ENCODE measurements at places on chromosomes 7 and 10.

DNA sequence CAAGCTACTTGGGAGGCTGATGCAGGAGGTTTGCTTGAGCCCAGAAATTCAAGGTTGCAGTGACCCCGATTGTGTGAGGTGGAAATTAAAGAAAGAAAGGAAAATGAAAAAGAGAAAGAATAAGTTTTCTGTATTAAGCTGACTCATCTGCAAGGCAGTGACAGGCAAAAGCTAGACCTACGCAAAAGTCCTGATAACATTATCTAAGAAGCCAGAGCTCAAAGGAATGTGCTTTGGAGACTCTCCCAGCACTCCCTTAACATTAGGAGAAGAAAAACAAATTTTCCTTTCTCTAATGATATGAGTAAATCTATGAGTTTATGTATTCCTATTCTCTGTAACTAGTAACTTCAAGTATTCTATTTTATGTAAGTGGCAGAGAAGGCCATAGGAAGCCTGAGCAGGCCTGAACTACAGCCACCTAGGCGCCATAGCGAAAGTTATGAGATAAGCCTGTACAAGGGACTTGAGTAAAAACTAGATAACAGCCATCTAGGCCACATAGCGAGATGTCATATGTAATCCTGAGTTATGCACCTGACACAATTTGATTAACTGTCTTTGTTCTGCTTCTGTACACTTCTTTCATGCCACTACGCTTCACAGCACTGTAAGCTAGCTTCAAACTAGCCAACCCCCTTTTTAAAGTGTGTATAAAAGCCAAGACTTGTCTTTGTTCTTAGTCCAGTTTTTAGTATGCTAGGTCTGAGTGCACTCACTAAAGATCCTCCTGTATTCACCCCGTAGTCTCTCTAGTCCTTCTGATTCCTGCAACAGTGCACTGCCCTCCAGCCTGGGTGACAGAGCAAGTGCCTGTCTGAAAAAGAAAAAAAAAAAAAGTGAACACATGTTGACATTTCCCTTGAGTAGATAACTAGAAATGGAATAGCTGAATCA is 9.4 kb upstream of the ZWINT start:
- no peak for DNase-seq

DNA sequence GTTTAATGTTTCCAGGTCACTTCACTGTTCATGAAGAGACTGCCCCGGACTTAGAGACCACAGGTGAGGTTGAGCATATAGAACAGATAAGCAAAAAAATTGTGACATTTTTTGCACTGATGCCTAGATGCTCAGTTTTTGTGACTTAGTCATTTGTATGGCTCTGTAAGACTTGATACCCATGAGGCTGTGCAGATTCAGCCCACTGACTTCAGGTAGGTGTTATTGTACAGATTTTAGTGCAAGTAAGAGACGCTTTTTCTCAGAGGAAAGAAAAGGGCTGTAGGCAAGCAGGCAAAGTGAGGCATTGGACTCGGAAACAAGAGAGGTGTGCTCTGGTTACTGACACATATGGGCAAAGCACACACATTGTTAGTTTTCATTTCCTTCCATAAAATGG is 820.1 kb upstream of the SORCS1 start:
- no peak for DNase-seq

- no peak for DNase-seq
Measured at GRCh38 chr10:131736321-131736980, 164.4 kb upstream of the PPP2R2D start.

GRCh38 chr10:33655921-33656320 is 321.5 kb upstream of the NRP1 start:
- DNase-seq = no peak

DNA sequence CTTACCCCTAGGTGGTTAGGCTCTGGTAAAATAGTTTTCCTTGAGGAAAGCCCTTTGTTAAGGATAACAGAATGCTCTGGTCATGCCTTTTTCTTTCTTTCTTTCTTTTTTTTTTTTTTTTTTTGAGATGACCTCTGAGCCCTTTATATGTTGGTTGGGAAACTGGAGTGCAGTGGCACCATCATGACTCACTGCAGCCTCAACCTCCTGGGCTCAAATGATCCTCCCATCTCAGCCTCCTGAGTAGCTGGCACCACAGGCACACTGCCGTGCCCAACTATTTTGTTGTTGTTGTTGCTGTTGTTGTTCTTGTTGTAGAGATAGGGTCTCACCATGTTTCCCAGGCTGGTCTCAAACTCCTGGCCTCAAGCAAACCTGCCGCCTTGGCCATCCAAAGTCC is 27.4 kb downstream of the NACAD start:
- no peak for DNase-seq

DNA sequence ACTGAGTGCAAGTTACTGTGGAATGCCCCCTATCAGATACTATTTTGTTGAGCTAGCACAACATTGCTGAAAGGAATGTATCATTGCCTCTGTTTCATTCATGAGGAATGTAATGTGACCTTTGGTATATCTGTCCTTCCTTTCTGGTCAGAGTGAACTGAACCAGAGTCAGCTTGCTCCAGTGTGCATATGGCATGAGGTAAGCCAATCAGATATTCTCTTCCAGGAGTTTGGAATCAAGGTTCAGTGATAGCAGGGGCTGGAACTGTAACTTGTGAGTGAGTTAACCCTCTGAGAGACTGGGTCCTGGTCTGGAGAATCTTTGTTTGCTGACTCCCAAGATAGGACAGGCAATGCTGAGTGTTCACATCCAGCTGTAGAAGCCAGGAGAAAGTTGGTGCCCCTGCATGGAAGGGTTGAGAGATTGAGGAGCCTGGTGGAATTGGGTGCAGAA is 45.3 kb upstream of the OSBPL3 start:
- DNase-seq = no peak

GRCh38 chr10:71819441-71819861 is 31.6 kb downstream of the PSAP start:
- no peak for DNase-seq

- DNase-seq = no peak
Measured at GRCh38 chr10:60534761-60535389, 145.2 kb upstream of the ANK3 start.

- DNase-seq = no peak
Measured at GRCh38 chr10:84353052-84353803, 24.8 kb downstream of the CCSER2 start.

GRCh38 chr7:159068488-159068811 is 76.2 kb downstream of the VIPR2 start:
- no peak for DNase-seq

- DNase-seq = no peak
Measured at GRCh38 chr10:72068126-72068765, 20.1 kb downstream of the SPOCK2 start.

GRCh38 chr7:68800316-68800715 is 798.0 kb upstream of the AUTS2 start:
- no peak for DNase-seq

DNA sequence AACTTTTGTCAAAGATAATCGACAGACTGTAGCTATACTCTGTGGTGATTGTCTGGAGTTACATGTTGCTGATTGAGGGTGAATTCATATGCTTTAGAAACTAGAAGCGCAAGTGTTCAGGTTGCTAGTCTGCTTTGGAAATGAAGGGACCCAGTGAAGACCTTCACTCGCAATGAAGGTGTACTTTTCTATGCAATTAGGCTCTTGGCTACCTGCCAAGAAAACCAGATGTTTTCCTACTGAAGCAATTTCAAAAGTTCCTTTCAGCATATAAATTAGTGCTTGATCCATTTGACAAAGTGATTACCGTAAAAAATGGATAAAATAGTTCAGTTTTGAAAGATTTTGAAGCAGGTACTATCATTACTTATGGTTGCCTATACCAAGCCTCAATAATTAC is 10.0 kb upstream of the STK31 start:
- DNase-seq = no peak

DNA sequence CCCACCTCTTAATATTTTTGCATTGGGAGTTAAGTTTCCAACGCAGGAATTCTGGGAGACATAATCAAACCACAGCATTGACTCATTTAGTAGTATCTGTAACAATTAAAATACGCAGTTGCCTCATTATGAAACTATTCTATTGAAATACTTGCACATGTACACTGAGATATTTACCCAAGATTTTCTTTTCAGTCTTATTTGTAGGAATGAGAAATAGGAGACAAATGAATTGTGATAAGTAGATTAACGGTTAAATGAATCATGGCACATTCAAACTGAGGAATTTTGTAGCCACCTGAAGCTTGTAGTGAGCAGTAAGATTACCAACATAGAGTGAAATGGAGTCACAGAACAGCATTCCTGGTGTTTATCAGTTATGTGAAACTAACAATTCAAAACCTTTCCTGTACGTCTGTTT is 18.1 kb downstream of the RP9 start:
- DNase-seq = no peak

DNA sequence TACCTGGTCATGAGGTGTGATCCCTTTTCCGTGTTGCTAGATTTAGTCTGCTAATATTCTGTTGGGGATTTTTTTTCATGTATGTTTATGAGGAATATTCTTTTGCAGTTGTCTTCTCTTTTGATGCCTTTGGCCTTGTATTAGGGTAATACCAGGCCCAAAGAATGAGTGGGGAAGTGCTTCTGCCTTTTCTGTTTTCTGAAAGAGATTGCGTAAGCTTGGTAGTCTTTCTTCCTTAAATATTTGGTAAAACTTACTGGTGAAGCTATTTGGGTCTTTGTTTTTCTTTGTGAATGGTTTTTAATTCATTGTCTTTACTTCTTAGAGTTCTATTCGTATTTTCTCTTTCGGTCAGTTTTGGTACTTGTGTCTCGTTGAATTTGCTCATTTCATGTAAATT is 51.1 kb downstream of the SHH start:
- DNase-seq = no peak

GRCh38 chr7:135262623-135263320 is 29.1 kb downstream of the STRA8 start:
- DNase-seq = no peak

DNA sequence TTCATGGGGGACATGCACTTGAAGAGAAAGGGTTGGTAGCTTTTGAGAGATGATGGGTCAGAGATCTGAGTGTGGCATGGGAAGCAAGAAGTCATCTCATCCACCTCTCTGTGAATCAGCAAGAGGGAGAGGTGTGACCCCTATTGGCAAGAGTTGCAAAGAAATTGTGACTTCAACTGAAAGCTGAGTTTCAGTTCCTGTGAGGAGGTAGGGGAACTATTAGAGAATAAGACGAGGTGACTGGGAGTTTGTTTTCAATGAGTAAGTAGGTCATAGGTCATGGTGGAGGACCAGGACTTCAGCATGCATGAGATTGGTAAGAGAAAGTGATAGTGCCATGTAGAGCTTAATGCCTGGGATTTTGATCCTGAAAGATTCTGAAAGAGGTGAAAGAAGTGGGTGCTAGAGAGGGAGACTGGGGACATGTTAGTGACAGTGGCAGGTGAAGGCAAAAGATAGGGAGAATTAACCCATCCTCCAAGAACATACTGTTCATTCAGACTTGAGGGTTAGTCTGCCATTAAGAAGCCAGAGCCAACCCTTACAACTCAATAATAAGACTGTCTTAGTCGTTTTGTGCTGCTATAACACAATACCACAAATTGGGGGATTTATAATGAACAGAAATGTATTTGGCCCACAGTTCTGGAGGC is 75.5 kb upstream of the CAPZA2 start:
- DNase-seq = no peak

- no peak for DNase-seq
Measured at GRCh38 chr7:42170724-42171123, 66.3 kb downstream of the GLI3 start.

DNA sequence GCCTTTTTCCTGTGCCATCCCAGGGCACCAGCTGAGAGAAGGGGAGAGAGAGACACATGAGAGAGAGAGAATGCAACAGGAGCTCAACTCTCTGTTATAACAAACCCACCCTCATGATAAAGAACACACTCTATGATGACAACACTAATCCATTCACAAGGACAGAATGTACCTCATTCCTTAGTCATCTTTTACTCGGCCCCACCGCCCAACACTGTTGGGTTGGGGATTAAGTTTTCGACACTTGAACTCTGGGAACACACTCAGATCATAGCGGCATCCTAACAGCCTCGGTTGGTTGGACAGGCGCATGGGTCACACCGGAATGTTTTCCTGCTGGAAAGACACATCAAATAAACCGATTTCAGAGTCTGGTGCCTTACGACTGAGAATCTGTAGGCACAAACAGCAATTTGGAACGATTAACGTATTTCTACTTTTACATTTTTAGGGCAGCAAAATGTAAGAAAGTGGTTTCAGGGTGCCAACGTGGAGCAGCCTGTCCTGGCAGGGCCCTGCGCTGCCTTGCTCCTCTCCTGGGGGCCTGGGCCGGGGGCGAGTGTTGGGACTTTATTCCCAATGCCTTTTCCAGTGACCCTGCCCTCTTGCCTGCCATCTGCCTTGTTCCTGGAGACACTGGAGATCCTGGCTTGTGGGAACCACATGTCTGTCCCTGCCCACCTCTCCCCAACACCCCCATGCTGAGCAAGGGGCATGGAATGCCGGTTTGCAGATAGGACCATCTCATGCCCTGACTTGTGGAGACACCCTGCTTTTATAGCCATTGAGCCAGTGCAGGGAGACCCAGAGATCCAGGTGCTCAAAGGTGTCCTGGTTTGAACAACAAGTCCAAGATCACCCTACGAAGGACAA is 287.0 kb downstream of the TCERG1L start:
- DNase-seq = no peak

DNA sequence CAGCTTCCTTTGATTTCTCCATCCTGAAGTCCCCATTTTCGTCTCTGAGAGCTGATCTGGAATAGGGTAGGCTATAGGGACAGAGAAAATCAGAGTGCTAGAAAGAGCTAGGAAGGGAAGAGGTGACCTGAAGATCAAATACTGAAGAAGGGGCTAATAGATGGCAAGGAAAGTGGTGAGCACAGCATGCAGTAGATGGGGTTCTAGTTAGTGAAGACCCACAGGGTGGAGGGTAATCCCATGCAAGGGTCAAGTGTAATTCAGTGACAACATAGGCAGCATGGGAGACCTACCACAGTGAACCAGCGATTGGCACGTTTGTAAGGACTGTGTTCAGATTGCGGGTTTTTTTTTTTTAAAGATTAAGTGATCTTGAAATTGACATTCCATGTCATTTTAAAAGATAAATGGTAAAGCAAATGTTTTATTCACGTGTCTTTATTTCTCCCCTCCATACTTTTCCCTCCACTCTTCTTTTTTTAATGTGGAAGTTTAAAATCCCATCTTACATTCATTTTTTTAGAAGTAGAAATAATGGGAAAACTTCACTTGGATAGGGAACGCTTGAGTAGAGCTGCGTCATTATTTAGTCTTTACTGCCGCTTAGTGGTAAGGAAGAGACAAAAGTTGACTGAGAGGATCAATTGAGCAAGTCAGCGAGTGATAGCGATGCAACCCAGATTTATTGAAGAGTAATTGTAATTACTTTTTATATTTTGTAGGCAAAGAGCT is 21.0 kb upstream of the ABI1 start:
- DNase-seq = no peak

DNA sequence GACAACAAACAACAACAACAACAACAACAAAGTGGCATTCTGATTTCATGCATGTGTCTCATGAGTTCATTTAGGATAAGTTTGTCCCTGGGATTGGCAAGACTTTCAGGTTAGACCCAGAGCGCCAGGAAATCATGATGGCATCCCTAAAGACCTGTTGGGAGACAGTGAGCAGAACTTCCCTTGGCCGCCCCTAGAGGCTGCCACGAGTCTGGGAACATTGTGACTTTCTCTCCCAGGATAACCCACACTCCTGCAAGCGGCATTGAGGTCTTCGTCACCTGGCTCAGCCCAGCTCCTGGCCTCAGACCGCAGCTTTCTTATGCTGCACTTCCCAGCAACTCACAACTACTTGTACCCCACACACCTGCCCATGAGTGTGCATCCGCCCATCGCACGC is 80.5 kb upstream of the RNF32 start:
- no peak for DNase-seq

- DNase-seq = no peak
Measured at GRCh38 chr7:157122800-157123495, 15.8 kb upstream of the UBE3C start.
